Osteoblast (primary cell): ENCODE measurements at places on chromosomes 2 and 18. TPM values are rescaled to one million over a fixed set of nuclear protein-coding genes. Genes with fewer than 3 reads are reported as not detected.
A peak's percentile ranks its signal among the peaks of the same experiment; 100 is the strongest.

- no peaks in the 10 kb centered on the region for H3K27me3 ChIP-seq
- no peak overlapping the region for H3K27ac ChIP-seq
- no peak overlapping the region for H3K4me3 ChIP-seq
- no peak for DNase-seq
These were observed 301.6 kb downstream of the SLC8A1 start for GRCh38 chr2:40150266-40150665.

The MOGAT1 gene
- not detected in 2 replicates for total RNA-seq

GRCh38 chr18:23062011-23062410, 73.3 kb upstream of the CABLES1 start:
- DNase-seq: no peak
- no peaks in the 10 kb centered on the region for H3K36me3 ChIP-seq
- peaks cover 23% of the 10 kb centered on the region for H3K4me1 ChIP-seq
- no peak overlapping the region for H3K27ac ChIP-seq
- no peaks in the 10 kb centered on the region for H3K27me3 ChIP-seq

DNA sequence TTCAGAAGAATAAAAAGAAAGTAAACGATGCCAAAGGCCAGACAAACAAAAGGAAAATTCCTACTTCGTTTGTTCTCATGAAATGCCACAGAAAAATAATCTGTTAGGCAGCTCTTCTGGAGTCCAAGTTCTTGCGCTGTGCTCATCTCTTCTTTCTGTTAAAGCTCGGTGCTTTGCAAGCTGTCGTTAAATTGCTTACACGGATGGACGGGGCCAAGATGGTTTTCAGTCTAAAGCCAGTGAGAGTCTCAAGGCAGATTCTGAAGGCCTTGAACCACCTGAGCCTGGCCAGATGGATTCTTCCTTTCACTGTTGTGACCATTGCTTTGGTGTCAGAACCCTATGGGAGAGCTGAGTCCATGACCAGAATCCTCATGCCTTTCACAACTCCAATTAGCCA, 97.6 kb upstream of the RMDN2 start:
- H3K27ac ChIP-seq: peak overlapping the region; percentile 98
- no peaks in the 10 kb centered on the region for H3K27me3 ChIP-seq
- H3K36me3 ChIP-seq: no peaks in the 10 kb centered on the region
- H3K4me3 ChIP-seq: no peak overlapping the region

GRCh38 chr2:187547353-187547979, 6.8 kb downstream of the TFPI start:
- peak overlapping the region; percentile 97 for H3K27ac ChIP-seq
- H3K4me3 ChIP-seq: no peak overlapping the region
- no peaks in the 10 kb centered on the region for H3K27me3 ChIP-seq
- peaks cover 83% of the 10 kb centered on the region for H3K4me1 ChIP-seq
- peaks cover 17% of the 10 kb centered on the region for H3K36me3 ChIP-seq
- peak; percentile 69 for DNase-seq

The EN1 gene
- total RNA-seq: 0.29 and 0.72 TPM in 2 replicates

- H3K36me3 ChIP-seq: no peaks in the 10 kb centered on the region
- peak; percentile 80 for DNase-seq
- H3K4me1 ChIP-seq: peaks cover 8% of the 10 kb centered on the region
- H3K27ac ChIP-seq: no peak overlapping the region
- H3K27me3 ChIP-seq: no peaks in the 10 kb centered on the region
These were observed 73.8 kb downstream of the RRM2 start for GRCh38 chr2:10196110-10196892.

The PCARE gene
- total RNA-seq: not detected in 2 replicates

The YWHAQ gene
- 242 and 285 TPM in 2 replicates for total RNA-seq

DNA sequence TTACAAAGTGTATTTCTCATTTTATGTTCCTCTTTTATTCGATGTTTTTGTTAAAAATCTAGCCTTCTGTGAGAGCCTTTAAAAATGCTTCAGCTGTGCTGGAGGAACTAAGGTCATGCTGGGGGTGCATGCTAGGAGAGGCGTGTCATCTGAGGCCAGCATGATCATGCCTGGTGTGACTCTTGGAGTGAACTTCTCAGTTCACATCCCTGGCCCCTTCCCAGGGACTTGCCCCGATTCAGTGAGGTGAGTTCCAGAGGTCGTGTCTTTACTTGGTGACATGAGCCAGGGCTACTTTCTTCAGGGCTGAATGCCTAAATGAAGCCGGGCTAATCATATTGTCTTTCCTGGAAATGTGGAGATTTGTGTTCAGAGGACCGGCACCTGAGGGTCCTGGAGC, 264.9 kb downstream of the MREG start:
- H3K27ac ChIP-seq: peak overlapping the region; percentile 81
- peaks cover 55% of the 10 kb centered on the region for H3K4me1 ChIP-seq
- DNase-seq: no peak
- no peaks in the 10 kb centered on the region for H3K27me3 ChIP-seq
- no peaks in the 10 kb centered on the region for H3K36me3 ChIP-seq

GRCh38 chr2:32617599-32618189, 10.2 kb upstream of the TTC27 start:
- H3K4me1 ChIP-seq: no peaks in the 10 kb centered on the region
- H3K27ac ChIP-seq: no peak overlapping the region
- H3K27me3 ChIP-seq: no peaks in the 10 kb centered on the region
- H3K4me3 ChIP-seq: no peak overlapping the region
- no peak for DNase-seq

GRCh38 chr2:41720331-41721251, 327.2 kb upstream of the PKDCC start:
- H3K4me1 ChIP-seq: peaks cover 22% of the 10 kb centered on the region
- H3K36me3 ChIP-seq: no peaks in the 10 kb centered on the region
- H3K27me3 ChIP-seq: no peaks in the 10 kb centered on the region

- no peaks in the 10 kb centered on the region for H3K27me3 ChIP-seq
- DNase-seq: no peak
- H3K36me3 ChIP-seq: no peaks in the 10 kb centered on the region
These were observed 188.0 kb upstream of the GLI2 start for GRCh38 chr2:120547662-120548061.

DNA sequence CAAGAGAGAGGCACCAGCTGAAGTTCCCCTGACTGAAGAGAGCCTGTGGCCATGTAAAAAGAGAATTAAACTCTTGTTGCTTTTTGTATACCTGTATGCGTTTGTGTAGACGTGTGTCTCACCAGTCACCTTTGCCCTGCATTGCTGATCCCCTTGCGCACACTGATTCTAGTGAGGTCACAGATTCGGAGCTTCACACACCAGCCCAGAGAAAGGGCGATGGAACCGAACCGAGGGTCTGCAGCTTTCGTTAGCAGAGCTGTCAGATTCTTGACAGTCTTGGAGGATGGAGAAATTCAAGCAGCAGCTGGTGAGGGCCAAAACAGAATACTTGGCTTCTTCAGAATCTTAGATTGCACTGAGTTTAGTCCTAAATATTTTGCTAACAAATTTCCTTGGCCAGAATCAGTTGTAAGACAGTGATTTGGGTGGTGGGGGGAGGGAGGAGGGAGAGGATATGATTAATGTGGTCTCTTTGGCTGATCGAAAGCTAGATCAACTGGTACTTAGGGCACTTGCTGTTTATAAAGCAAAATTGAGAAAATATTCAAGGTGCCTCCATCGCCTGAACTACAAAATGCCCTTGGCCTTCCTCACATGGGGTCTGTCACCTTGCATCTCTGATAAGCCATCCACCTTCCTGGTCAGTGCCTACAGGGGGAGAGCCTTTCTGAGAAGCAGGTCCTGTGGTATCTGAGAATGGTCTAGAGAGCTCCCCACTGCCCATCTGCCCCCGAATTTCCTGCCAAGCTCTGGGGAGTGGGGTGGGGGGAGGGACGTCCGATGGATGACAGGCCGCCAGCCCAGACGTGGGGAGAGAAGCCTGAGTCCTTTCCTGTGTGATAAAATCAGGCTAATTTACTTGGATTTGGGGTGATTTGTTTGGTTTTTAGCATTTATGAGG, 123.5 kb downstream of the CABLES1 start:
- peak; percentile 65 for DNase-seq
- H3K27ac ChIP-seq: peak overlapping the region; percentile 90
- peaks cover 34% of the 10 kb centered on the region for H3K4me1 ChIP-seq

DNA sequence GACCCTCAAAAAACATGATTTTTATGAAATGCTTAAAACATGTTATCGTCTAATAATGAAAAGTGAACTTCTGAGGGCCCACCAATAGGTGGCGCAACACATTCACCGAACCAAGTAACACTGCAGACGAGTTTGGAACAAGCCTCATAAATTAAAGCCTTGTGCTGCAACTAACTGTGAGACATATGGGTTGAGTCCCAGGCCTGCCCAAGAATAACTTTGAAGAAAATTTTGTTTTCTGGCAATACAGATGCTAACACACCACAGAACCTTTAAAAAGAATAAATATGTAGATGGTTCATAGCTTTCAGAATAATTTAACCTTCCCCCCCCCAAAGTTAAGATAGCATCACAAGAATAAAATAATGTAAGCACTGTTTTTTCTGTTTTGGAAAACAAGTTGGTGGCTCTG, 285.9 kb downstream of the RNF144A start:
- H3K27ac ChIP-seq: no peak overlapping the region
- no peaks in the 10 kb centered on the region for H3K27me3 ChIP-seq
- no peak for DNase-seq

The MEP1B gene
- total RNA-seq: not detected in 2 replicates

DNA sequence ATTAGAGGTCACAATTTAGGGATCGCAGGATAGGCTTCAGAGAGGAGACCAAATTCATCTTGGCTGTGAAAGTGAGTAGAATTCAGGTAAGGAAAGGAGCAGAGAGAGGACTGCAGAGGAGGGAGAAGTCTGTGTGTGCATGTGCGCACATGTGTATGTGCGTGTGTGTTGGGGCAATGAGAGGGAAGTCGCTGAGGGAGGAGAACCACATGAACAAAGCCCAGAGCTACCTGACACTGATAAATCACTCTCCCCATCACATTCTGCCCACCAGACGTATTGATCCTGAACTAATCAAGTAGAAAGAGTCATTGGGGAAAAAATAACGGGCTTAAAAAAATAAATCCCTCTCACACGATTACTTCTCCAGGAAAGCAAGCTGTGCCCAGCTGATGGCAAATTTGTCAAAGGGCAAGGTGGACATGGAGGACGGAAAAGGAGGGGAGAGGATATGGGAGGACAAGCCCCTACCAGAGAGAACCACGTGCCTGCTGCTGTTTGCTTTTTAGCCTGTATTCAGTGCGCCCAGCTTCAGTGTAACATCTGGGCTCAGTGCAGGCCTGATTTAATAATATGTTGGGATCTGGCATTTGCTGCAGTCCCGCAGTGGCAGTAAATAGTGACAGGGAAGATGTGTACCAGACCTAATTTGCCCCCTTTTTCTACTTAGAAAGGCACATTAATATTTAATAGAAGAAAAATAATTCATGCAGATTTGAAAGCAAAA, 307.5 kb downstream of the C1D start:
- DNase-seq: no peak
- peaks cover 21% of the 10 kb centered on the region for H3K27me3 ChIP-seq
- H3K36me3 ChIP-seq: no peaks in the 10 kb centered on the region
- H3K27ac ChIP-seq: no peak overlapping the region

The LOXHD1 gene
- total RNA-seq: not detected in 2 replicates

- peak overlapping the region; percentile 29 for H3K27ac ChIP-seq
- no peak for DNase-seq
- no peaks in the 10 kb centered on the region for H3K36me3 ChIP-seq
These were observed 208.1 kb downstream of the BABAM2 start for GRCh38 chr2:28098501-28099225.

DNA sequence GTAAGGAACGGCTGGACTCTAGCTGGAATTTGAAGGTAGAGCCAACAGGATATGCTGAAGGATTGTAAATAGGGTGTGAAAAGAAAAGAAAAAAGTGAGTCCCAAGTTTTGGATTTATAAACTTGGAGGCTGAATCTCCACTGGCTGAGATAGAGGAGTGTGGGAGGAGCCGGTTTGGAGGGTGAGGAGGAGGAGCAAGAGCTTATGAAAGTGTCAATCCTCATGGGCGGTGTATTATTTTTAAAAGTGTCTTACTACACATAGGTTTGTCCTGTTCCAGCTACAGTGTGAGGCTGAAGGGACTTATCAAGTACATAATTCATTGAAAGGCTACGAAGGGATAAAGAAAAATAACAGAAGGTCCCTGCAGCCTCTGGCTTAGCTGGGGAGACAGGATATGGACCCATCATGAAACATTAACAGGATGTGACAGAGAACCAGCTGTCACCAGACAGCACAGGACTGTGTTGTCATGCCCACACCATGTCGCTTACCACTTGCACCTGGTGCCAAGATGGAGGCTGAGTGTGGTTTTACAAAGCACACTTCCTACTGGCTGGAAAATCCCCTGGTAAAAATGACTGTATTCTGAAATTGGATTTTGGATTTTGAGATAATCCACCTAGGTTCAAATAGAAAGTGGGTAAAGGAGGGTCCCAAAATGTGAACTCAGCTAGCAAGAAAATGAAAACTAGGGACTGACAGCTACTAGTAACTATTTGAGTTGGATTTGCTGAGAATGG, 2.5 kb upstream of the MREG start:
- no peak overlapping the region for H3K27ac ChIP-seq
- peaks cover 10% of the 10 kb centered on the region for H3K4me1 ChIP-seq
- DNase-seq: no peak
- H3K27me3 ChIP-seq: no peaks in the 10 kb centered on the region
- H3K36me3 ChIP-seq: no peaks in the 10 kb centered on the region

DNA sequence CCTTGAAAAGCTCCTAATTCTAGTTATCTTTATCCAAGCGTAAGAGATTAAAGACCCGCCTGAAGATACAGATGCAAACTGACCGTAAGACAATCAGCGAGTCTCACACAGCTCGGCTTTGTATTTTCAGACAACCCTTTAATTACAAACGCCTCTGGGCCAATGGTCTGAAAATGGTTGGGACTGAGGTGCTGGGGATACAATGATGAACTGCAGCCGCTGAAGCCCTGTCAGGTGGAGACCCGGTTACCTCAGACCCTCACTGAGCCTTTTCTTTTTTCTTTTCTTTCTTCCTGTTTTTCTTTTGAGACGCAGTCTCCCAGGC, 715 bp upstream of the CFAP36 start:
- peaks cover 9% of the 10 kb centered on the region for H3K36me3 ChIP-seq
- peak overlapping the region; percentile 91 for H3K27ac ChIP-seq
- DNase-seq: no peak
- H3K4me3 ChIP-seq: peak overlapping the region; percentile 87

The LYG2 gene
- total RNA-seq: not detected in 2 replicates
